ENCODE measurements at places on chromosomes 5 and 9.

DNA sequence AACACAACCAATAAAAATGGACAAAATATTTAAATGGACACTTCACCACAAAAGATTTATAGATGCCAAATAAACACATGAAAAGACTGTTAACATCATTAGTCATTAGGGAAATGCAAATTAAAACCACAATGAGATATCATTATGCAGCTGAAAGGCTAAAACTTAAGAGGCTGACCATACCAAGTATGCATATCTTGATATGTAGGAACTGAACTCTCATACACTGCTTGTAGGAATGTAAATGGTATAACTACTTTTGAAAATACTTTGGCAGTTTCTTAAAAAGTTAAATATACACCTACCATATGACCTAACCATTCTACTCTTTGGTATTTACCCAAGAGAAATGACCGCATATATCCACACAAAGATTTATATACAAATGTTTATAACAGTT lies 13.6 kb upstream of the ADAMTS12 start:
- DNase-seq = no peak

GRCh38 chr5:102089883-102090282 lies 206.2 kb downstream of the SLCO4C1 start:
- DNase-seq = no peak

GRCh38 chr9:21800931-21801682 lies 1.3 kb upstream of the MTAP start:
- DNase-seq = no peak

DNA sequence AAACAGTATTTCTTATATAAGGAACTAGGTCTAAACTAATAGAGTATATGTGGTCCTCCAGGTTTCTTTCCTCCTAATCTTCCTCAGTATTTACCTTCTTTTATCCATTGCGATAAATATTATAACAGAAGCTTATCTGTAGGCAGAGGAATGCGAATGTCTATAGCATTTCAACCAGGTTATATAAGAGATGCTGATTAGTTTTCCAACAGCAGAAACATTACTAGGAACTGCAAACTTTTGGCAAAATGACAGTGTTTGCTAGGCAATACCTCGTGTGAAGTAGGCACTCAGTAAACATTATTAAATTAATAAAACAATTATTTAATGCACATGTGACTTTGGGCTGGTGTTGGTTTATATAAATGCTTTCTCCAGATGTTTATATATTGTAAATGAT lies 206.5 kb downstream of the GABRB2 start:
- no peak for DNase-seq

GRCh38 chr5:52807723-52808122 lies 20.0 kb downstream of the ITGA1 start:
- DNase-seq = no peak

- no peak for DNase-seq
These were observed 41.0 kb downstream of the SLC6A7 start for GRCh38 chr5:150230842-150231241.

DNA sequence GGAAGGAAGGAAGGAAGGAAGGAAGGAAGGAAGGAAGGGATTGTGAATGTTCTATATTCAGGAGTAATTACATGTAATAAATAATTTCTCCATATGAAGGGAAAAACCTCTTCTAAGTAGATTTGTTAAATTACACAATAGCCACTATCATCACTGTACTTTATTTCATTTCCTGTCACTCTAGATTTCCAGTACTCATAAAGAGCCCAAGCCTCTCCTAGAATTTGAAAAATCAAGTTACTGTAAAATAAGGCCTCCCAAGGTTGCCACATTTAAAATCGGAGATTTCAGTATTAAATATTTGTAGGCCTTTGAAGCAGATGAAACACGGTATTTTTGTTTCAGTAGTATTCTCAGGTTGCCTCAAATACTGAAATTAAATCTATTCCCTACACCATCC lies 499.0 kb downstream of the CDH10 start:
- DNase-seq = no peak

DNA sequence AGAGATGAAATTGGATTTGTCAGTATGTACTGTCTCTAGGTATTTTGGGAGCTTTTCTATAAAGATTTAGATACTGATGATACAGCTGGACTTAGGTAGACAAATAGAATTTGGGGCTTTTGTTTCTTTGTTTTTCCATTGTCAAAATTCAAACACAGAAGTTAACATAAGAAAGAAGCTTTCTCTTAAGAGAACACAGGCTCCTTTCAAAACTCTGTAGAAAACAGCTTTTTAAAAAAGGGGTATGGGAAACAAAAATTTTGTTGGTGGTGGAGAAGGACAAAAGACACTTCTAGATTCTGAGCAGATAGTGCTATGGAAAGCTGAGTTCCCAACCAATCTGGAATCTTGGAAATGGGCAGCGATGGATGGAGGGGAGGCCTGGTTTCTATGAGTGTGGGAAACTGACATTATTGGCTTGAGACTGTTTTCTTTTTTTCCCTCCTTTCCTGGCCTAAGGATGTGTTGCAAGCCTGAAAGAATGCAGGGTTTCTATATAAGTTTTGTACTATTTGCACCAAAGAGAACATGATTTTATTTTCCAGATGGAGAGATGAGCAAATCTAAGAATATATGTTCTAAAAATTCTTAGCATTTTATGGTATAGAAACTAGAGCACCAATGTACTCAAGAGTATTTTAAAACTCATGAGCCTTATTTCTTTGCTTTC lies 240.0 kb downstream of the PRR16 start:
- DNase-seq = no peak

DNA sequence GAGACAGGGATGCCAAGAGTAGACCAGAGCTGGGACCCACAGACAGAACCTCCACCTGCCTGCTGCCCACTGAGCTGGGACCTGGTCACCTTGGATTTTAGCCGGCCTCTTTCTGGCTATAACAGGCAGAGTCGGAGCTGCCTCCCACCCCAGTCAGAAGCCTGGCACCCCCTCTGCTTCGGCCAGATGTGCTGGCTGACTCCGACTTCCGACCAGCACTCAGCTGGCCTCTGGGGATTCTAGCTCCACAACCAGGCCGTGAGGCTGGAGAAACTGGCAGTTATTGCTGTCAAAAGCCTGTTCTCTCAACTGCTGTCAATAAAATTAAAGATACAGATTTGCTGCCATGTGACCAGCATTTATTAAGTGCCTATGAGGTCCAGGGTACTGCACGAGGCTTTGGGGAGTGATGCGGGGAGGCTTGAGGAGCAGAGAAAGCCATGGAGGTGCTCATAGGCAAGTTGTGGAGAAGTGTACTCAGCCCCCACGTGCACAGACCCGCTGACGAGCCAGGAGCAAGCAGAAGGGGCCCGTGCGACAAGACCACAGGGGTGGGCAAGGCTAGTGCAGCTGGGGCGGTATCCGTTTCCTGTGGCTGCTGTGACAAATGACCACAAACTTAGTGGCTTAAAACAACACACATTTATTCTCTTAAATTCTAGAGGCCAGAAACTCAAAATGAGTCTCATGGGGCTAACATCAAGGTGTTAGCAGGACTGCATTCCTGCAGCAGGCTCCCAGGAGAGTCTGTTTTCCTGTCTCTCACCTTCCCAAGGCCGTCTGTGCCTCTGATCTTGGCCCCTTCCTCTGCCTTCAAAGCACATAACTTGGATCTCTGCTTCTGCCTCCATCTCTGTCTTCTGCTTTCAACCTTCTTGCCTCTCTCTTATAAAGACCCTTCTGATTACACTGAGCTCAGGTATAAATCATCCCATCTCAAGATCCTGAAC lies 13.1 kb downstream of the GFI1B start:
- no peak for DNase-seq

- DNase-seq = no peak
These were observed 74.8 kb downstream of the STK32A start for GRCh38 chr5:147309621-147310020.

DNA sequence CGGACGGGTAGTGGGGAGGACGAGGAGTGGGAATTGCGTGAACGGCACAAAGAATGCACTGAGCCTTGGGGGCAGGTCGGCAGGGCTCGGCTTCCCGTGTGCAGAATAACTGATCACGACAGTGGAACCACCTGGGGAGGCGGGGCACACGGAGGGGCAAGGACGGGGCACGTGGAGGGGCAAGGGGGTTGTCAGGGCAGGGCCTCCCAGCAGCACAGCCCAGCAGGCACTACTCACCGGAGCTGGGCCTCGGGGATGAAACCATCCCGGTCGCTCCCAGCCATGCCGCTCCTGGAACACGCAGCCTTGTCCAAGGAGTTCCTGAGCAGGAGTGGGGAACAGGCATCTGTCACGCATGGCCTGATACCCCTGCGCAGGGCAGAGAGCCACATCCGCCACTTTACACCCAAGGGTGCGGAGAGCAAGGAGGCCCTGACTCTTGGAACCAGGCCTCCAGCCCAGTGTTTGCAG lies 33.4 kb downstream of the SARDH start:
- no peak for DNase-seq

- no peak for DNase-seq
These were observed 20.3 kb upstream of the LECT2 start for GRCh38 chr5:135975122-135975521.

DNA sequence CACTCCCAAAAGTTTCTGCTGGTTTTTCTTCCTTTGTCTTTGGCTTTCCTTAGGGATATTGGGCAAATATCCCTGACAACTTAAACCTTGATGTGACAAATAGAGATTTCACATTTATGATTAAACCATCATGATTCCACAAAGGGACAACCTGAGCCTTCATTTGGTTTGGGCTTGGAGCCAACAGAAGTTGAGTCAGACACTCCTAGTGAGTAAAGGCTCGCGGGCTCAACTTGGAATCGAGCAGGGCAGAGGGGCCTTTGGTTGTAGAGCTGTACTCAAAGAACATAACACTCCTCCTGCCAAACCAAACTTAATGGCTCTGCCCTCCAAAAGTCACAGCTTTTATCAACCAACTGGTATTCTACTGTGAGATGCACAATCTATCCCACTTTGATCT lies 290.2 kb upstream of the MAP3K1 start:
- DNase-seq = no peak

DNA sequence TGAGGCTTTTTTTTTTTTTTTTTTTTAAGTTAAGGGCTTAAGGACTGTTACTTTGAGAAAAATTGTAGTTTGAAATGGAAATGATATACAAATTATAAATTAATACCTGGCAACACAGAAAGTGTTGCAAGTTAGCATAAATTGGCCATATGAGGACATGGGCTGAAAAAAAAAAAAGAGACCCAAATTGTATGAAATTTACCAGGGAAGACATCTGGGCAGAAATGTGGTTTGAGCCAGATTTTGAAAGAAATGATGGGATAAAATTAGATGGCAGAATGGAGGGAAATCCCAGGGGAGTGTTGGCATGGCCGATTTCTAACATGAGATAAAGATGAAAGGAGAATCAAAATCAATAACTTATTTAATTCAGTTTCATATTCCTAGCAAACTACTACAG lies 472.1 kb downstream of the CTNND2 start:
- no peak for DNase-seq

GRCh38 chr9:93177676-93178075 lies 6.3 kb upstream of the WNK2 start:
- DNase-seq = no peak

GRCh38 chr5:66929995-66930394 lies 266.6 kb downstream of the CD180 start:
- DNase-seq = no peak

- no peak for DNase-seq
These were observed 4.6 kb downstream of the SIT1 start for GRCh38 chr9:35646153-35646532.

DNA sequence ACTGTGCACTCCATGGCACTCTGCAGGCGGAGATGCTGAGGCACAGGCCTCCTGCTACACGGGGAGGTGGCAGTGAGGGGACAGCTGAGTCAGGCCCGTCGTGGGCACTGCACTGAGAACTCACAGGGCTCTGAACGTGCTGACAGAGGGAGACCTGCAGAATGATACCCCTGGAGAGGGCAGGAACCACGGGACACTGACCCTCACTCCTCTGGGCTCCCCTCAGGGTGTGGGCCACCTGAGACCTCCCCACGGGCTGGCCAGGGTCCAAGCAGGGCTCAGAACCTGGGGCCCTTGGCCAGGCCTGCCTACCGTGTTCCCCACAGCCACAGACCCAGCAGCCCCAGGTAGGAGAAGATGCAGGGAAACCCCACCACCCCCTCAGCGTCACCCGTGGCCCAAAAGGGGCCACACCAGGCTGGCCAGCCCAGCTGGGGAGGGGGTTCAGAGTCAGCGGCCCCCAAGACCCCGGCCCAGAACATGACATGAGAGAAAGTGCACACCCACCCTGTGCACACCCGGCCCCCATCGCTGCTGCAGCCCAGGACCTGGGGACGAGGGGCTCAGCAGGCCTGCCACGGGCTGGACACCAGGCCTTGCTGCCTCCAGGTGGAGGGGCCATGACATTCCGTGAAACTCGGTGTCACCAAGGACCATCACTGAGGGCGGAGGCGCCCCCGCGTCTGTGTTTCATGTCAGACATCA lies 30.9 kb downstream of the GLT6D1 start:
- no peak for DNase-seq

DNA sequence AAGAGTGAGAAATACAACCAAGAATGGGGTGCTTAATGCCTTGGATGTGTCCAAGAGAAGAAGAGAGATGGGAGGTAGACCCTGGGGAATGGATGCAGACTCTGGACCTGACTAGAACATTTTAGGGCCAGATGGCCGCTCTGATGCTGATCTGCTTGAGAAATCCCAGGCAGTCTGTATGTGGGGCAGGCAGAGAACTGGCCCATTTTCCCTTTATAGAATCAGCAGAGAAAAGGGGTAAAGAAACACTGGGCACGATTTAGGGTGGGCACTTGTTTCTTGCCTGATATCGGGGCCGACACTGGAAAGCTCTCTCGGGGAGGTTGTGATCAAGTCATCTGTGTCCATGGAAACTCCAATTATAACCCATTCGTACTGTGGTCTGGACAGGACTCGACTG lies 118.5 kb upstream of the FSTL4 start:
- no peak for DNase-seq

DNA sequence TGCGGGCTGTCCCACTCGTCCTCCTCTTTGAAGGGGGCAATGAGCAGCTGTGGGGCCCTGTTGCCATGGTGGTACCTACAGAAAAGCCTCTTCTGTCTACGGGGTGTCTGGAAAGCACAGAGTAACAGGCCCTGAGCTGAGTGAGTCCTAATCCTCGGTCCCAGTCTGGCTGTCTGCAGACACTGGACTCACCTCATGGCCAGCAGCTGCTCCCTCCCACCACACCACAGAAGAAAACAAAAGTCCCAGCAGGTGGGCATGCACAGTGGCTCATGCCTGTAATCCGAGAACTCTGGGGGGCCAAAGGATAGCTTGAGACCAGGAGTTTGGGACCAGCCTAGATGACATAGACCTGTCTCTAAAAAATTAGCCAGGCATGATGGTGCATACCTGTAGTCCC lies 19.9 kb downstream of the P4HA2 start:
- DNase-seq = no peak

DNA sequence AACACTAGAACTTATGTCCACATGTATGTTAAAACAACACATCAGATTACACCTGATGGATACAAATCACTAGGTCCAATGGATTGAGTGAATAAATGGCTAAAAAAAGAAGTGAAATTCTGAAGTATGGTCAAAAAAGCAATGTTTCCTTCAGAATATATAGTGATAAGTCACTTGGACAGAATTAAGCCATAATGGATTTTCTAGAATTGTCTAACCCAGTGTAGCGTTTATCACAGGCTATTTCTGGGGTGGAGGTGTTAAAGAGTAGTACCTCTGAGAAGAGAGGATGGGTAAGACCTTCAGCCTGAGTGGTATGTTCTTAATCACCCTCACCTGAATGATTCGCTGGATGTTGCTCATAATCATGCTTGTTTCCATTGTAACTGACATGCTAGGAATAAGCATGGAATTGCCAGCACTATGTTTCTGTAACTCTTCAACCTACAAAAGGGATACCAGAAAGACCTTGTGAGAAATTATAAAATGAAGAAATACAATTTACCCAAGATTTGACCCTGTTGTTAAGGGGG lies 33.2 kb downstream of the SLC31A2 start:
- no peak for DNase-seq

GRCh38 chr5:7867260-7867659 lies 1.6 kb downstream of the FASTKD3 start:
- DNase-seq = no peak
